ENCODE measurements at places on chromosomes 7 and 10.

DNA sequence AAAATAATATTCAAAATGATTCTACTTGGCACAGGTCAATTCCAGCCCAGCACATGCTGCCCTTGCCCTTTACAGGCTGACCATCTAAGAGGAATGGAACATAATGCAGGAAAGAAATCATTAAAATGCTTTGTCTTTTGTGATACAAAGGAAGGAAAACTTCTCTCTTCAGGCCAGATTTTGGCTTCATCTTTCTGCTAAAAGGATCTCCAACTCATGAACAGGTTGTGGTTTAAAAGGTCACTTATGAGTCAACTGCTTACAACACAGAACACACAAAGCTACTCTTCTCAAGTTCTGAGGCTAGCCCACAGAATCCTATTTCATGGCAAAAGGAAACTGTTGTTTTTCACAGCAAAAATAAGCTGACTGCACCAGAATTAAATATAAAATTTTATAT is 197.1 kb downstream of the DOCK4 start:
- DNase-seq, result no peak

GRCh38 chr7:25615593-25615992 is 387.3 kb upstream of the NPVF start:
- DNase-seq, result no peak

- no peak for DNase-seq
Observed at GRCh38 chr7:48004638-48005037, 24.3 kb downstream of the SUN3 start.

DNA sequence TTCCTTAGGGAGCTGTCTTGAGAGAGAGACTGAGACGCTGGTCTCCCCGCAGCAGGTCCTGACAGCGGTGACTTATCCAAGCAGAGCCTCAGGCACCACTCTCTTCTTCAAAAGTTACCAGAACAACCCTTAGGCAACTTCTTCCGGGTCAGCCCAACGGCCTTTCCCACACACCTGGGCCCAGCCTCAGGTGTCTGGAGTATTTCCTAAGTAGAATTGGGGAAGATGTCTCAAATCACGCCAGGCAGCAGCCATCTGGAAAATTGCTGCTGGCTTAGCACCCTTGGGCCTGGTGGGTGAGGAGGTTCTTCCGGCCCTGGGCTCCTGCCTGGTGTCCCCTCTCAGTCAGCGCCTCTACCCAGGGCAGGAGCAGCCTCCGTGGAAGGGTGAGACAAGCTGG is 80.4 kb upstream of the ANLN start:
- no peak for DNase-seq

DNA sequence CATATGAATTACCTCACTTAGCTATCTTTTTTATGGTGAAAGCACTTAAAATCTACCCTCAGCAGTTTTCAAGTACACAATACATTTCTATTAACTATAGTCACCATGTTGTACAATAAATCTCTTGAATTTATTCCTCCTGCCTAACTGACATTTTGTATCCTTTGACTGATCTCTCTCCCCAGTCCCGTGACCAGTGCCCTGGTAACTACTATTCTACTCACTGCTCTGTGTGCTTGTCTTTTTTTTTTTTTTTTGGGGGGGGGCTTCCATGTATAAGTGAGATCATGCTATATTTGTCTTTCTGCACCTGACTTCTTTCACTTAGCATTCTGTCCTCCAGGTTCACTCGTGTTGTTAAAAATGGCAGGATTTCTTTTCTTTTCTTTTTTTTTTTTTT is 11.4 kb upstream of the GAD2 start:
- no peak for DNase-seq

GRCh38 chr10:28686835-28687682 is 9.7 kb downstream of the BAMBI start:
- DNase-seq, result no peak

DNA sequence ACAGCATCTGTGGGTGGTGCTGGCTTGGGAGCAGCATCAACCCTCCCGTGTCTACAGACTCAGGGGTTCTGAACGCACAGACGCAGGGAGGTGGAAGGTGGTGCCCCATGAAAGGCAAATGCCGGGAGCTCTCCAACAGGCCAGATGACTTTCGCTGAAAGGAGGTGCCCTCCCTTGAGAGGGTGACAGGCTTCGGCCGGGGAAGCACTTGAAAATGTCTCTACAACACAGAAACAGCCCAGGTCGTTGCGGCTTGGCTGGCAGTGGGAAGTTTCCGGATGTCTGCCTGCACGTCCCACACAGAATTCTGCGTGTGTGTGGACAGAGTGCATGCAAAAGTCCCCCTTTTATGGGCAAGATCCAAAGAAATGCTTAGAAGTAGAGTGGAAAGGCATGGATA is 239.6 kb downstream of the SKAP2 start:
- no peak for DNase-seq

- no peak for DNase-seq
Observed at GRCh38 chr7:115805458-115805857, 225.1 kb downstream of the TFEC start.

DNA sequence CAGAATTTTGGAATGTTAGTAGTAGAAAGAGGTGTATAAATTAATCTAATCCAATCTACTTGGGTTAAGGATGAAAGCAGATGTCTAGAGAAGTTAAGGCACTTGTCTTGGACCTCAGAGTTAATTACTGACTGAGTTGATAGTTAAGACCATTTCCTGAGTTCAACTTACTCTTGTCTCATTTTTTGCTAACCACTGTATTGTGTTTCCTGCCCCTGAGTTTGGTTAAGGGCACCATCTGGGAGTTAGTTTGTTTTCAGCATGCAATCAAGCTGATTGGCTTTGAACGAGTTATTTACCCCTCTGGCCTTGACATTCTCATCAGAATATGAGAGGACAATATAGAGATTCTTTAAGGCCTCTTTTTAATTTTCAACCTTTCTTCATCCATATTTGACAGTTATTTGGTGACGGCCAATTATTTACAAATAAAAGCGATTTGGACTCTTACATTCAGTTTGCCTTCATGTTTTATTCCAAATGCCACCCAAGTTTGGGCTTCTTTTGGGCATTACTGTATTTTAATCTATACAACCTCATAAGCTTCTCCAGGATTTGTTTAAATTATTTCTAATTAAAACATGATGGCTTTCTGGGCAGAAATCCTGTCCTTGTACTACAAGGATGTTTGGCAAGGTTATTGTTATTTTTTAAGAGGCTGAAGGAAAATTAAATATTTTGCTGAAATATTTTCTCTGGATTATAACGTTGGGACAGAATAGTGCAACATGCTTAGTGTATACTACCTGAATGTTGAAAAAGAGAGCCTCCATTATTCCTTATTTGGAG is 225.0 kb downstream of the CACNB2 start:
- no peak for DNase-seq

DNA sequence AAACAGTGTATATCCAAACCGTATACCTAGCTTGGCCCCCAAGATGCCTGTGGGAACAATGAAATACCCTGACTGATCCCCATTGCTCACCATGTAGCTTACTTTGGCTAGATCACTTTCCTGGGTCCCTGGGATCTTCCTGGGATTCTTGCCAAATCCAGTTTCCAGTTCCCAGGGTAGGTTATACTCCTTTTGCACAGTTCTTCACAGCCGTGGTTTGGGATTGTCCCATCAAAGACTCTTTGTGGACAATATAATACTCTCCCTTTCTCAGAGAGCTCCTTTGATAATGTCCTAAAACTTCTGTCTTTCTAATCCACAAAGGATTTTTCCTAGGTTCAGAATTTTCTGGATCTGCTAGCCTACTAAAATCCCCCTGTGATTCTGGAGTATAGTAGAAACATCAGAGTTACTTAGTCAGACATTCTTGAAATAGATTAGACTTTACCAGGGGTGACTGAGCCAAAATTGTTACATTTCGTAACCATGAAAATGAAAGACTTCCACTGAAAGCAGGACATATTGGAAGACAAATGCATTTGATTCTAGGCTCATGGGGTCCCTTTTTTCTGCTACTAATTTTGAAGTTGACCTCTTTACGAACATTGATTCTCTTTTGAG is 388.3 kb upstream of the ETV1 start:
- DNase-seq, result no peak
